ENCODE measurements at places on chromosomes 16 and 17.
A peak's percentile ranks its signal among the peaks of the same experiment; 100 is the strongest.

- DNase-seq: no peak
Observed at GRCh38 chr17:74271281-74271680, 2.8 kb upstream of the DNAI2 start.

- DNase-seq: no peak
Observed at GRCh38 chr16:80656711-80657150, 115.9 kb downstream of the DYNLRB2 start.

DNA sequence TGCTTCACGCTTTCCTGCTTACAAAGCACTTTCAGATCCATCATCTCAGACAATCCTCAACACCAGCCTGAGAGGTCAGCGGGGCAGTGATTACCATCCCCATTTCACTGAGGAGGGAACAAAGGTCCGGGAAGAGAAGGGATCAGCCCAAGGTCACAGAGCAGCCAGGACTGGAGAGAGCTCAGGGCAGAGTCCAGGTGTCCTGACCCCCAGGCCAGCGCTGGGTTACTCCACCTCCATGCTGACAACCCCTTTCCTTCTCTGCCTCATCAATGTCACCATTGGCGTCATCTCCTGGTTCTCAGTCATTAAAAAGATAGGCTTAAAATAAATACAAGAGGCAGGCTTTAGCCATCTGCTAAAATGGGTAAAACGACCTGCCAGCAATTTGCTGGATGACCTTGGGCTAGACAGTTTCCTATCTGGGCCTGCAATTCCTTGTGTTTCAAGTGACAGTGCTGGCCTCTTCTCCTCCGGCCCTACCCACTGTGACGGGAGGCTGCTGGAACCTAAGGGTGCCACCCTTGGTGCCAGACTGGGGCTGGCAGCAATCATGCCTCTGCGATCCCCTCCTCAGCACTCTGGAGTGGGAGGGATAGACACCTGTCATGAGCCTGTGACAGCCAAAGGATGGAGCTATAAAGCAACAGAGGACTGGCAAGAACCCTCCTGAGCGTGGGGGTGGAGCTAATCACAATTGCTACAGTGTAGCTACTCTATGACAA lies 79.5 kb upstream of the CCL1 start:
- DNase-seq: no peak

- DNase-seq: no peak
Observed at GRCh38 chr16:2500918-2501750, 12.6 kb upstream of the ATP6V0C start.

DNA sequence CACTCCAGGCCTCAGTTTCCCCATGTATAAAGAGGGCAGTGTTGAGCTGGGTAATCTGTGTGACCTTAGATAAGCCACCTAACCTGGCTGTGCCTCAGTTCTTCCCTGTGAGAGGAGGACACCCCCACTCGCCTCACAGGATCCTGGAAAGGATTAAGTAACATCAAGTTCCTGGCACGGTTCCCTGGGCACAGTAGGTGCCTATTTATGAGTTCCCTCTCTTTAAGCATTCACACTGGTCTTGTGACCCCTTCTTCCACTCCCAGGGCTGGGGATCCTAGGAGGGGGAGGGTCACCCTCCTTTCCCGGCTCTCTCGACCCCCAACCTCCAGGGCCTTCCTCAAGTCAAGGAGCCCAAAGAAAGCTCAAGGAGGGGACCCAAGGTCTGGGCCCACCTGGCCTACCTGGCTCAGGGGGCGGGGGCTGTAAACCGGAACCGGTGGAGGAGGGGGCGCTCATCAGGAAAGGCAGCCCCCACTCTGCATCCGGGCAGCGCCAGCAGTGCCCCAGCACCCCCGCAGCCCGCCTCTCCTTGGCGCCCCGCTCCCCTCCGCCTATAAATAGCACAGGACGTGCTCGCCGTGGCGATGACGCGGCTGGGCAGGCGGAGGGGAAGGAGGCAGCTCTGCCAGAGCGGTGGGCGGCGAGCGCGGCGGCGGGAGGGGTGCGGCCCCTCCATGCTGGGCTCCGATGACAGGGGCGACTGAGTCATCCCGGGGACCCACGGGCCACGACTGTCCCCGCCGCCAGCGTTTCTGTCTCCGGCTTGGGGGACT lies 9.4 kb downstream of the RPL19 start:
- DNase-seq: no peak

DNA sequence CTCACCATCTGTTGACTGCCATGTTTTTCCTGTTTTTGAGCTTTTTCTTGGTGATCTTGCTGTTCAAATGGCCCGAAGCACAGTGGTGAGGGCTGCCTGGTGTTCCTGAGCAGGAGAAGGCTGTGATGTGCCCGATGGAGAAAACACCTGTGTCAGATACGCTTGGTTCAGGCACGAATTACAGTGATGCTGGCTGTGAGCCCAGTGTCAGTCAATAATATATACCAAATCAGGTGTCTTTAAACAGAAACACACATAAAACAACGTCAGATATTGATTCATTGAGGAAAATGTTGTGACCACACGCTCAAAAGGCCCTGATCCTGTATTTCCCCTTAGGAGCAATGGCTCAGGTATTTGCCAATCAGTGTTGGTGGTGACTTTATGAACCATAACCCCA lies 111.7 kb downstream of the SDR42E1 start:
- no peak for DNase-seq

- DNase-seq: peak; percentile 8
Observed at GRCh38 chr17:29619251-29619650, 3.5 kb downstream of the CORO6 start.

GRCh38 chr17:44113868-44114840 lies 9.3 kb downstream of the HDAC5 start:
- DNase-seq: no peak

DNA sequence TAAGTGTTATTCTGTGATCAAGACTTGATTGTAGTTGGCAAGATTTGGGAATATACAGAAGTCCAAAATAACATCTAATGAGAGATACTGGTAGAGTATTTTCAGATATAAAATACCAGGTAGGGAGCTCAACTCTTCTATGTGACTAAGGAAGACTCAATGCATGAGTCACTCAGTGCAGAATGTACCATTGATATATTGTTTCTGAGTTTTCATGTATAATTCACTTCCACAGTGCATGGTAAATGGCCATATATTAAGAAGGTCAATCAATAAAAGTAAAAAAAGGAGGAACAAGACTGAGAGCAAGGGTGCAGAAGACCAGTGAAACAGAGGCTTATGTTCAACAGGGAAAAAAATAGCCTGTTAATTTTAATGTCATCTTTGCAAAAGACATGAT lies 1387.9 kb downstream of the CDH8 start:
- no peak for DNase-seq

DNA sequence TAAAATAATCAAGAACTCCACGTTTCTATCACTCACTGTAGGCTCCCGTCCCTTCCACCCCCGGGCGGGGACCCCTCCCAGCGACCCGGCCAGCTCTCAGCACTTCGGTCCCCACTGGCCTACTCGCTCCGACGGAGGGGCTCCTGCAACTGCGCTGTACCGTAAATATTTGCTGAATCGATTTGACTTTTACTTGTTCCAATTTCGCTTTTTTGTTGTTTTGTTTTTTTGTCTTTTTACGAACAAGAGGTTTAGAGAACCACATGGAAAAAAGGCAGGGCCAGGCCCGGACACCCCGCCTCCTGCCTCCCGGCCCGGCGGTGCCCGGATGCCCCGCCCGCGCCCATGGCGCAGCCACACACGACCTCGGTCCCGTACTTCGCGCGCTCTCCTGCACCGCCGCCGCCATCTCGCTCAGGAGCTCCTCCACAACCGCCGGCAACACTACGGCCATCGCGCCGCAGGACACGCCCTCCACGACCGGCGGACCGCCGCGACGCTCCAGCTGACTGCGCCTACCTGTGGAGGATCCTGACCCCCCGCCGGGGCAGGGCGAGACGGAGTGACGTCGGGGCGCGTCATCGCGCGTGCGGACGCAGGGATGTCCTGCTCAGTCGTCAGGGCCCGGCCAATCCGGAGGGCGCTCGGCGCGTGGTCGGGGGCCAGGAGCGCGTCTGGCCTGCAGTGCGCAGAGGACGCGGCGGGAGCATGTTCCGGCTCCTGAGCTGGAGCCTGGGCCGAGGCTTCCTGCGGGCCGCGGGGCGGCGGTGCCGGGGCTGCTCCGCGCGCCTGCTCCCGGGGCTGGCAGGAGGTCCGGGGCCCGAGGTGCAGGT lies at the start of the genes TTC19 and ZSWIM7:
TSS of gene TTC19 (plus strand) at position 684 of the 833 bp plus-strand sequence. CDS start at position 709, 25 bp downstream.
TSS of gene ZSWIM7 (minus strand) at position 564 of the 833 bp plus-strand sequence. CDS start at position 454, 110 bp downstream.
- peak; percentile 96 for DNase-seq

DNA sequence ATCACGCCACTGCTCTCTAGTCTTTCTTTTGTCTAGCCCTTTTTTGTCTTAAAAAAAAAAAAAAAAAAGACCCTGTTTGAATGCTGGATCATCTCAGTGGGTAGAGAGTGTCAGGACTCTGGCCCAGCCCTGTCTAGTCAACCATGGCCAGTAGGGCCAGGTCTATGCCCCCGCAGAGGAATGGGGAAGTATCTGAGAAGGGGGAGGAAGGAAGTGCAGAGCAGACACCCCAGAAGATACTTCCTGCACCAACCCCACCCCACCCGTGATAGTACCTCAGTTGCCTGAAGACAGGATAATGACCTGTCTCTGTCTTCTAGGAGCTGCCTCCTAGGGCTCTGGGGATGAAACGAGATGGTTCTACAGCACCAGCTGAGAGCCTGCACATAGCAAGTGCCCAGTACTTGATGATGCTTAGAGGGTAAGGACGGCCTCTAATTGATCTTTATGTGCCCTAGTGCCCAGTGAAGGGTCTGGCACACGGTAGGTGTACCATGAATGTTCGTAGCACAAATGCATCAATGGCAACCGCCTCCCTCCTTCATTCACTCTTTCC lies 55.4 kb downstream of the ABAT start:
- DNase-seq: no peak

Data from SW 1271 (cell line).